ENCODE measurements at places on chromosomes 6 and 20. TPM values are rescaled to one million over a fixed set of nuclear protein-coding genes. Genes with fewer than 3 reads are reported as not detected.

- DNase-seq = no peak
Observed at GRCh38 chr20:38804221-38804620, 1.3 kb upstream of the PPP1R16B start.

ULBP2 gene
- total RNA-seq = 0.58 TPM

DNA sequence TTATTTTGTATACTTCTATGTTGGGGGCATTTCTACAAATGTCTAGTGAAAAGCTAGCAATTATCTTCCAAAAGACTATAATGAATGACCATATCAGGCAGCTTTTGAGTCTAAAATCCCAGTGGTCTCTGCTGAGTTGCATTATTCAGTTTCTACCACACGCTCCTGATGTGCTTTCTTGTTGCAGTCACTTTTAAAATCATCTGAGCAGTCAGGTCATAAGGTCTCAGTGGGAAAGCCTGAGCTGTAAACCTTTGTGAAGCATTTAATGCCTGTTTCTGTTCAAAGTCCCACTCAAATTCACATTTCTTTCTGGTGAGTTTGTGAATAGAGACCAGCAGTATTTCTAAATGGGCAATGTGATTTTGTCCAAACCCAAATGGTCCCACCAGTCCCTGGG is 1681.5 kb downstream of the HACE1 start:
- no peak for DNase-seq

DNA sequence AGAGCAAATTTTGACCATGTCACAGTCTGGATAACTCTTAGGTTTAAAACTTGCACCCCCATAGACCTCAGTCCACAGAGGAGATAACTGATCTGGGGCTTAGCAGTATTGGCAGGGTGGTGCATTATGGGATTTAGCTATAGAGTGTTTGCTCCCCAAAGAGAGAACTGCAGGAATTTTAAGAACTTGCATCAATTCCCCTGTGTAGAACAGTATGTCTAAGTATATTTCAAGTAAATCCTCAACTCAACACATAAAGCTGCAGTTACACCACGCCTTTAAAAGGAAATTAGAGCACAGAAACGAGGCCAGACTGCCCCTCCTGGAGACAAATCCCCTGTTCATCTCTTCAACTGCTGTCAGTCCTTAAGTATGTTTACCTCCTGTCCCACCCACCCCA is 144.9 kb downstream of the TRMT11 start:
- DNase-seq = no peak

GRCh38 chr20:31922181-31922580 is 29.7 kb downstream of the PDRG1 start:
- no peak for DNase-seq

SLC24A3 gene
- total RNA-seq = 0.43 TPM

- DNase-seq = no peak
Observed at GRCh38 chr6:169363590-169363989, 109.9 kb upstream of the THBS2 start.

DNA sequence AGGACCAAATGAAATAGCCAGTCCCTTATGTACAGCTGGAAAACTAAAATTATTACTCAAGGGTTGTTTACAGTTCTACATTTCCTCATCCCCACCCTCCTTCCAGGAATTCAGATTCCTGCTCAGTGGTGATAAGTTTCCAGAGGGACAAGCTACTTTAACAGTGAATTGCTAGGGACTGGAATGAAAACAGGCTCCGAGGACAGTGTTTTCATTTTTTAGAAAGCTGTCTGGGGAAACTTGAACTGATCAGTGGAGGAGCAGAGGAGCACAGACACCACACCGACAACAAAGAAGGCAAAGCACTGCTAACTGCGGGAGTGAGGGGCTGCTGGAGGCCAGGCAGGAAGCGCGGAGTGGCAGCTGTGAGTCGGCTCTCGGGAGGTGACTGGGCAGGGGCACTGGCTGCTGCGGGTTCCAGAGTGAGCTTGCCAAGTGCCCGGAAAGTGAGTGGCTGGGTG is 322.2 kb downstream of the ESR1 start:
- DNase-seq = no peak

GSTA2 gene
- total RNA-seq = not detected

PRND gene
- total RNA-seq = 0.06 TPM

DNA sequence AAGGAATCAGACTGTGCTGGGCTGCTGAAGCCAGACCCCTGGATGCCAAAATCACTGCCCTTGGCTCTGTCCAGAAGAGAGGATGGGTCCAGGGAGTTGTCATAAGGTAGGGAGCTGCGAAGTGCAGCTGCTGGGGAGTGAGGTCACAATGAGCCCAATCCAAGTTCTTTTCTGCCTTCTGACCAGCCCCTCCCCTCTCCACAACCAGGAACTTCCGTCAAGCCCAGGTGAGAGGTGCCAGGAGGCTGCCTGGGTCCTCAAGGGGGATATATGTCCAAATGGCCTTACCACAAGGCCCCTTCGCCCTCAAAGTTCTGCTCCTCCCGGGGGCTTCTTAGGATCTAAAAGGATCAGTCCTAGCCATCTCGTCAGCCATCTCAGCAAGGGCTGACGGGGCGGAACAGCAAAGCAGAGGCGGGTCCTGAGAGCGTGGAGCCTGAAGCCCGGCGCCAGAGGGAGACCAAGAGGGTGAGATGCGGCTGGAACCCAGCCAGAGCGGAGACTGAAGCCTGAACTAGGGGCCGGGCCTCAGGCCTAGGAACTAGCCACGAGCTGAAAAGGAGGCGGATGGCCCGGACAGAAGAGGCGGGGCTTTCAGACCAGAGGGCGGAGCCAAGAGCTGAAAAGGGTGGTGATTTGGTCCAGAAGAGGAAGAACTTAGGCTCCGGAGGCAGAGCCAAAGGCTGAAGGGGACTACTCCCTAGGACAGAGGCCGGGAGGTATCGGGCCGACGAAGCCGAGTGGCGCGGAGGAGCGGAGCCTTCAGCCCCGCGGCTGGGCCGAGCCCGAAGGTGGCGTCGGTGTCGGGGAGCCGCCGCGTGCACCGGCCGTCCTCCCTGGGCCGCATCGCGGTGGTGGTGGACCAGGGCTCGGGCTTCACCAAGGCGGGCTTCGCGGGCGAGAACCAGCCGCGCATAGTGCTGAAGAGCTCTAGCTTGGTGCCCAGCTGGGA is at the start of gene ACTL10:
Gene ACTL10 (plus strand): TSS at position 651 of the 952 bp plus-strand sequence. CDS start 555 bp downstream, outside the sequence.
- DNase-seq = peak; percentile 98

Data from heart left ventricle (tissue), 16 donors.